A673 (cell line): ENCODE measurements at places on chromosomes 7 and 10. TPM values are rescaled to one million over a fixed set of nuclear protein-coding genes. Genes with fewer than 3 reads are reported as not detected.

DNA sequence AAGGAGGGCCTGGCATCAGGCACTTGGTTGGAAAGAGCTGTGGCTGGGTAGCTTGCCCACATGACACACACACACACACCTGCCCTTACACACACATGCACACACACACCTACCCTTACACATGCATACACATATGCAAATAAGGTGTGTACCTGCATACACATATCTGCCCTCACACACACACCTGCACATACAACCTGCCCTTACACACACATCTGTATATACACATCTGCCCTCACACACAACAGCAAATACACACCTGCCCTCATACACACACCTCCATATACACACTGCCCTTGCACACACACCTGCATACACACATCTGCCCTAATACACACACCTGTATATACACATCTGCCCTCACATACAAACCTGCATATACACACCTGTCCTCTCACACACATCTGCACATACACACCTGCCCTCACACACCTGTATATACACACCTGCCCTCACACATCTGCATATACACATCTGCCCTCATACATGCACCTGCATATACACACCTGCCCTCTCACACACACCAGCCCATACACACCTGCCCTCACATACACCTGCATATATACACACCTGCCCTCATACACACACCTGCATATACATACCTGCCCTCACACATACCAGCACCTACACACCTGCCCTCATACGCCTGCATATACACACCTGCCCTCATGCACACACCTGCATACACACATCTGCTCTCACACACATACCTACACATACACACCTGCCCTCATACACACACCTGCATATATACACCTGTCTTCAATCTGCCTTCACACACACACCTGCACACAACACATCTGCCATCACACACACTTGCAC lies 82.9 kb downstream of the GRID1 start:
- DNase-seq, result no peak

GRCh38 chr7:30177965-30178364 lies 43.2 kb downstream of the MTURN start:
- no peak for DNase-seq

GRCh38 chr7:35905555-35905954 lies 104.7 kb downstream of the SEPTIN7 start:
- DNase-seq, result no peak

DNA sequence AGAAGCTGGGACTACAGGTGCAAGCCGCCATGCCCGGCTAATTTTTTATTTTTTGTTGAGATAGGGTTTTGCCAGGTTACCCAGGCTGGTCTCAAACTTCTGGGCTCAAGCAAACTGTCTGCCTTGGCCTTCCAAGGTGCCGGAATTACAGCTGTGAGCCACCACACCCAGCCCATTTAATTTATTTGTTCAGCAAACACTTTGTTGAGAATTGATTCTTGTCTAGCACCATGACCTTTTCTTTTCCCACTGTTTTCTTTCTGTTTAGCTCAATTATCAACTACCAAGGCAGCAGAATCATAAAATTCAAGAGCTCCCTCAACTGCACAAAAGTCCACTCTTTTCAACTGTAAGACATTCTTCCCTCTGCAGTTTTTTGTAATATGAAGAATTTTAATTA lies 47.8 kb upstream of the PARD3 start:
- no peak for DNase-seq

DNA sequence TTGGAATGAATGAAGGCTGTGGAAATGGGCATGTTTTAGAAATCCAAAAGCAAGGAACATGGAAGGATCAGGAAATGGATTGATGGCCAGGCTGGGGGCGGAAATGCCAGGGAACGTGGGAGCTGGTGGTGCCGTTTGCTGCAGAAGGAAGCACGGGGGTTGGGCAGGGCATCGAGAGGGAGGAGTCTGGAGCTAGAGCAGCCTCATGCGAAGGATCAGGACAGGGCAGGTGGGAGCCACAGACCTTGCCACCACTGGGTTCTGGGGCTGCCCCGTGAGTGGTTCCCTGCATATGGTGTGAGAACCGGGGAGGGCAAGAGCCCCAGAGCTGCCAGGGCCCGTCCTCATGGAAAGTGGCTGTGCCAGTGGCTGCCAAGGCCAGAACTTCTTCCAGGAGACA lies 193.8 kb upstream of the ZNF32 start:
- no peak for DNase-seq

DNA sequence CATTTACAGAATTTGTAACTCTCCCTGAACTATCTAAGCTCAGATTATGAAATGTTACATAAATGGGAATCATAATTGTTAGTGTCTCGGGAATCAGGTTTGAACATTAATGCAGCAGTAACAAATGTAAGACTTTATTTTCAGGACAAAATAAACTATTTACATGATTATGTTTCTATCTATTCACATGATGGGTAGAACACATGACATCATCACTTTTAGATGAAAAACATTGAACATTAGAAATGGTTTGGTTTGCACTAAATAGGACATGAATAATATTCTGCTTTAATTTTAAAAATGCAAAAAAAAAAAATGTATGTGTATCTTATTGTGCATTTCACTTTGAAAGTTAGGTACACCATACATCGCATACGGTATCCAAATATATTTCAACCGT lies 745.5 kb upstream of the POT1 start:
- DNase-seq, result no peak

- no peak for DNase-seq
Measured at GRCh38 chr10:82961864-82962263, 1086.9 kb downstream of the NRG3 start.

DNA sequence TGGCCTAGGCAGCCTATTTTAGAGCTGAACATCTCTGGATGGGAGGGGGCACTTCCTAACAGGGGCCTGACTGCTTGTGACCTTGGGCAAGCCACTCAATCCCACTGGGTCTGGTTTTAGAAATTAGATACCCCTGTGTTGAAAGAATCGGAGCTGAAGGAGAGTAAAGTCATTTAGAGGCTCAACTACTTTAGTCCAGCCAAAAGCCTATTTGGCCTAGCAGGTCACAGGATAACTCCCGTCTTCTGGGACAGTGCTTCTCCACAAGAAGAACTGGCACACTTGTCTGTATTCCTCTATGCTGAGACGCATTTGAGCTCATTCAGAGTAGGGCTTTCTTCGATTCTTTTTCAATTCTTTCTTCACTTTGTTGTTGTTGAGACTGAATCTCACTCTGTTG lies 224.2 kb downstream of the CHCHD3 start:
- no peak for DNase-seq

GRCh38 chr10:108561649-108562048 lies 1361.7 kb downstream of the XPNPEP1 start:
- DNase-seq, result no peak

- peak; percentile 11 for DNase-seq
Measured at GRCh38 chr10:127826154-127826725, 66.5 kb downstream of the CLRN3 start.

DNA sequence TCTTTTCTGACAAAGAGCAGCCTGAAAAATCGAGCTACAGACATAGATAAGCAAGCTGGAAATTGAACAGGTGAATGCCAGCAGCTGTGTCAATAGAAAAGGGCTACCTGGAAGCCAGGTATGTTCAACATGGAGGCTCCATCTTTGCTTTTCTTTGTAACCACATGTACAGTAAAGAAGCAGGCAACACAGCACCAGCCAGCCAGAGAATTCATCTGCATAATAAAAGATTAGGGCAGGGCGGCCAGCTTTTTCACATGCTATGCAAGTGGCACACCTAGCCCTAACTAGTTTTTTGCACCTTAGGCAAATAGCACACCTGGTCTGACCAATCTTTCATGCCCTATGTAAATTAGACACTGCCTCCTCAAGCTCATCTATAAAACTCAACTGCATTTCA lies 25.7 kb downstream of the COG5 start:
- DNase-seq, result no peak

Gene CALCR
- not detected in 2 replicates for total RNA-seq

Gene RINT1
- 32.3 and 34.9 TPM in 2 replicates for total RNA-seq

- DNase-seq, result no peak
Measured at GRCh38 chr7:80499350-80499953, 12.4 kb downstream of the GNAT3 start.

DNA sequence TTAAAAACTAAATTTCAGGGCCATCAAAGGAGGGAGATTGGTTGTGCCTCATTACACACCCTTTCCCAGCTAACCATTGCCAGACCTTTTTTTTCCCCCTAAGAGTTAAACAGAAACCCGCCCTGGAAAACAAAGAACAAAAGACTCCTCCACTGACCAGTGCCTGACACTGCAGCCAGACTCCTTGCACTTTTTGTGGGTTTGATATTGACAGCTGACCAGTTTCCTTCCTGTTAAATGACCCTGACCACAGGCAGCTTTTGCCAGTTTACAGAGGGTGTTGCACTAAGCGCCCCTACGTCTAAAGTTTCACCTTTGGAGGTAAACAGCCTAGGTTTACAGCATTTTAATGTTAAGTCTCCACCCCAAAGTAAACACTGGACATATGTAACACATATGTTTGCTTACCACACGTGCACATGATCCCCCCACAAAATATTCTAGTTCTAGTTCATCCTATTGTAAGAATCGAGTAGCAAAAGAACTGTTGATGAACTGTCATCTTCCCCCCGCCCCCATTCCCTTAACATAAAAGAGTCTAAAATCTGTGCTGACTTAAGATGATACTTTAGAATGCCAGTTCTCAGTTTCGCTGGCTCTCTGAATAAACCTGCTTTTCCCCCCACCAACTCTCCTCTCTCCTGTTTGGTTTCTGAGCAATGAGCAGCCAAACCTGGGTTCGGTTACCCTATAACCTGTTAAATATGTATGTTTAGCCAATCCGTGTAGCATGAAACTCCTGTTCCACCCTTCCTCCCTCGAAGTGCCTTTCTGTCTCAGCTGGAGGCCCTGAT lies 38.0 kb downstream of the FOXI2 start:
- DNase-seq, result no peak

- no peak for DNase-seq
Measured at GRCh38 chr7:22849662-22850061, 27.0 kb upstream of the TOMM7 start.

DNA sequence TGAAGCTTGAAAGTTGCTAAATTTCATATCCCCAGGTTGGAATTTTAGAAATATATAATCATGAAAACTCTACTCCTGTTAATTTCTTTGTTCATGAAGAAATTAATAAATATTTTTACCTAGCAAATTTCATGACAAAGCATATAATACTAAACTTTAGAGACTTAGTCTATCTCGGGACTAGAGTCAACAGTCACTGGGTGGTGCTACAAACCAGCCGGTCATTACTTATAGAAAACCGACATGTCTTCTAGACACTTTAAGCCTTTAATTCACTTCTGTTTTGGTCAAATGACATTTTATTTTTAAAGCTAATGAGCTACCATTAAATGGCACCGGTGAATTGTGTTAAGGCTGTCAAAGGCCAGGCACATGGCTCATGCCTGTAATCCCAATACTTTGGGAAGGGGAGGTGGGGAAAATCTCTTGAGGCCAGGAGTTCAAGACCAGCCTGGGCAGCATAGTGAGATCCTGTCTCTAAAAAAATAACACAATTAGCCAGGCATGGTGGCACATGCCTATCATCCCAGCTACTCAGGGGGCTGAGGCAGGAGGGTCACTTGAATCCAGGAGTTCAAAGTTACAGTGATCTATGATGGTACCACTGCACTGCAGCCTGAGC lies 270.1 kb downstream of the CACNA2D1 start:
- no peak for DNase-seq

DNA sequence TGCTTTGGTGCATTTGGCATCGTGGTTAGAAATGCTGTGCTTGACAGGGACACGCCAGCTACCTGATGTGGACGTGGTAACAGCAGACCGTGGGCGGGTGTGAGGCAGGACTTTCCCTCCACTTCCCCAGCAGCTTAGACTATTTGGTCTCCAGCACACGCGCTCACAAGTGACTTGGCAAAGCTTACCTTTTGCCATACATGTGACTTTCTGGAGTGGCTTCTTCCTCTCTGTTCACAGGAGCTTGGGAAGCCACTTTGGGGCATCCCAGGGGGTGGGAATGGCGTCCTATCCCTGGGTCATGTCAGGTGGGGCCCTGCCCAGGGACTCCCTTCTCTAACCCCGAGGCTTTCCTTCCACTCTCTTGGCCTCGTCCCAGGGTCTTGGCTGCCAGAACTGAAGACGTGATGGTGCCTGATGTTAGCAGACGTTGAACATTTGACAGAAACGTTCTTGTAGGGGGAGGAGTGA lies 228.7 kb upstream of the KLF6 start:
- DNase-seq, result no peak

GRCh38 chr10:123241391-123242141 lies 87.4 kb downstream of the BUB3 start:
- no peak for DNase-seq

Gene SLC29A4
- total RNA-seq, result 27.7 and 38.6 TPM in 2 replicates

GRCh38 chr7:35802102-35802466 lies 1.2 kb downstream of the SEPTIN7 start:
- no peak for DNase-seq

DNA sequence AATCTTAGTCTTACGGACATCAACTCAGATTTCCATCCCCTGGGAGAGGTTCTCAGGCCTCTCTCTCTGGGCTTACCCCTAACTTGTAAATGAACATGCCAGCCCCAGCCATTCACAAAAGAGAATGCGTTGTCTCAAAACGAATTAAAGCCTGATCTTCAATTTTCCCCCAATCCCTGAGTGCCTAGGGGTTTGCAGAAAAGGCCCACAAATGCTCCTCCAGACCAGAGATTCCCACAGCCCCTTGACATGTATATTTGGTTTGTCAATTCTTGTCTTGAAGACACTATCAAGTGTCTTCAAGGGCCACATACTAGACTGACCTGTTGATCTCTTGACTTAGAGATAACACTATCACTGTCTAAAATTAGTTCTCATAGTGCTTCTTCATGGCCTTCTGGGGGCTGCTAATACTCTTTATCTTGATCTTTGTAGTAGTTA lies 11.9 kb upstream of the HOXA13 start:
- no peak for DNase-seq

GRCh38 chr7:122304996-122305421 lies 459 bp upstream of the FEZF1 start:
- no peak for DNase-seq

DNA sequence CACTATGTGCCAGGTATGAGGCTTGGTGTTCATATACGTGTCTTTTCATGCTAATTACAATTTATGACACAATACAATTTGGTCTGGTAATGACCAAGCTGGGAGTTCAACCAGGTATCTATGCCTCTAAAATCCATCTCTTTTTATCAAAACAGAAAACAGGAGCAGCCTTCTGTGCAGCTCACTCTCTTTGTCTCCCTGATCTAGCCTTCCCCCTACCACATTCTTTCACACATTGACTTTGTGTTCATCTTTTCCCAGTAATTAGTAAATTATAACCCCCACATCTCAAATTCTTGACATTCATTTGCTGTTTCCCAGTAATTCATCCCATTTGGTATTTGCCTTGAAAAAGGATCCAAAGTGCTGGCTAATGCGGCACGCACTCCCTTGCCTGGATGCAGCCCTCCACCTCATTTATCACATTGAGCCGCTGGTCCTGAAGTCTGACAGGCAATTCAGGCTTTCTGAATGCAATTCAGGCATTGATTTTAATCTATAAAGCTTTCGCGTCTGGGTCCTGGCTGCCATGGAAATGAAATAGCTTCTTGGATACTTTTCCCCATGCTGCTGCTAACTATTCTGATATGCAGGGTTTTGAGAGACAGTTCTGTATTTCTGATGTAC lies 112.5 kb upstream of the ANKRD1 start:
- no peak for DNase-seq
